Colonic mucosa (tissue), 4 donors: ENCODE measurements at places on chromosomes 4 and X. TPM values are rescaled to one million over a fixed set of nuclear protein-coding genes. Genes with fewer than 3 reads are reported as not detected.

COX7B2 gene
- total RNA-seq, result not detected

RHOH gene
- total RNA-seq, result 1.6 TPM

CLTRN gene
- total RNA-seq, result 0.35 TPM

AWAT2 gene
- not detected for total RNA-seq

FAAH2 gene
- total RNA-seq, result 5.6 TPM

CENPE gene
- total RNA-seq, result 23.2 TPM

ENPEP gene
- total RNA-seq, result 0.27 TPM

SPATA4 gene
- not detected for total RNA-seq

DCX gene
- total RNA-seq, result 0.11 TPM

SSX4 gene
- not detected for total RNA-seq

PABPC5 gene
- total RNA-seq, result 0.64 TPM

OTUD6A gene
- total RNA-seq, result not detected

DUX4 gene
- total RNA-seq, result not detected

F11 gene
- total RNA-seq, result 0.48 TPM

GABRA4 gene
- total RNA-seq, result not detected

HOPX gene
- total RNA-seq, result 1.5 TPM

MEPE gene
- not detected for total RNA-seq

SSX4B gene
- not detected for total RNA-seq

CDKL5 gene
- total RNA-seq, result 4.4 TPM

LUZP4 gene
- not detected for total RNA-seq

HSD17B13 gene
- 0.77 TPM for total RNA-seq

ITGB1BP2 gene
- 2.5 TPM for total RNA-seq

RHOXF2B gene
- total RNA-seq, result not detected

SMARCAD1 gene
- total RNA-seq, result 15.3 TPM

ASMT gene
- 0.27 TPM for total RNA-seq

SLC10A7 gene
- total RNA-seq, result 17.4 TPM

NALF2 gene
- total RNA-seq, result 0.66 TPM

IRS4 gene
- not detected for total RNA-seq

PDCL2 gene
- total RNA-seq, result not detected

BCOR gene
- 18.3 TPM for total RNA-seq

FAM184B gene
- 0.19 TPM for total RNA-seq

IL9R gene
- 0.42 TPM for total RNA-seq

UGDH gene
- total RNA-seq, result 265 TPM

NUP62CL gene
- 5.6 TPM for total RNA-seq

PDGFC gene
- 3.9 TPM for total RNA-seq

ADH1A gene
- 0.16 TPM for total RNA-seq

ZDHHC15 gene
- 0.17 TPM for total RNA-seq
